ENCODE measurements at places on chromosomes 12 and 14.

DNA sequence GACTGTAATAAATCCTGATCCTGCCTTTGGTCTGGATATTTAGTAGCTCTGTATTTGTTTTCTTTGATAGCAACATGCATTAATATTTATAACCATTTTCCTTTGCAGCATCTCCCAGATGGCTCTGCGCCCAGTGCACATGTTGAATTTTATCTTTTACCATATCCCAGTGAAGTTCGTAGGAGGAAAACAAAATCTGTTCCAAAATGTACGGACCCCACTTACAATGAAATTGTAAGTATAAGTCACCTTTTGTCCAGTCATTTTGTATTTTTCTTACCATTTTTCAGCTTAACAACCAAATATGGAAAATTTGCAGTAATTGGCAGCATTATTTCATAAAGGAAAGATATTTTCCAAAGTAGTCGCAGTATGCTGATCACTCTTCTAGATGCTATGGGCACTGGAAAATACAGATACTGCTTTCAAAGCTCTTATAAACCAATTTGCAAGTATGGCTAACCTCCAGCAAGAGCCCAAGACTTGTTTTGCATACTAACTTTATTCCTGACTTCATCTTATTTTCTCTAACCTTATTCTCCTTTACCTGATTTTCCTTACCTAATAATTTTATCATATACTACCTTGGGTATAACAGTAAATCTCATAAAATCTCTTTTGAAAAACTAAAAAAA lies 97.4 kb downstream of the PLCZ1 start:
- DNase-seq: no peak

GRCh38 chr12:68772714-68773113 lies 26.7 kb downstream of the SLC35E3 start:
- no peak for DNase-seq

- DNase-seq: peak; percentile 91
Measured at GRCh38 chr14:55556929-55557623, 22.9 kb upstream of the KTN1 start.

- DNase-seq: no peak
Measured at GRCh38 chr12:13536219-13536910, 339.8 kb downstream of the EMP1 start.

DNA sequence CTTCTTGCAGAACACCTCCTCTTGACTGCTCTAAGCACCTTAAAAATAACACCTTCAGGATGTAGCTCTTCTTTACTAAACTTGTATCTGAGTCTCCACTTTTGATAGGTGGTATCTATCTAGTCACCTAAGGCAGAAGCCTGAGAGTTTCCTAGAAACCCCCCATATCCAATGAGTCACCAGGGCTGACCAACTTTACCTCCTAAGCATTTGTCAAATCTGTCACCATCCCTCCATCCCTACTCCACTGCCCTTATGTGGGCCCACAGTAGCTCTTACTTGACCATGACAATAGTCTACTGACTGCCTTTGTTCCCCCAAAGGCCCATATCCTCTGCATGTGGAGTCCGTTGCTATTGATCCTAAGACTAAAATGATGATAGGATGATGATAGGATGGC lies 15.9 kb downstream of the AVIL start:
- no peak for DNase-seq

DNA sequence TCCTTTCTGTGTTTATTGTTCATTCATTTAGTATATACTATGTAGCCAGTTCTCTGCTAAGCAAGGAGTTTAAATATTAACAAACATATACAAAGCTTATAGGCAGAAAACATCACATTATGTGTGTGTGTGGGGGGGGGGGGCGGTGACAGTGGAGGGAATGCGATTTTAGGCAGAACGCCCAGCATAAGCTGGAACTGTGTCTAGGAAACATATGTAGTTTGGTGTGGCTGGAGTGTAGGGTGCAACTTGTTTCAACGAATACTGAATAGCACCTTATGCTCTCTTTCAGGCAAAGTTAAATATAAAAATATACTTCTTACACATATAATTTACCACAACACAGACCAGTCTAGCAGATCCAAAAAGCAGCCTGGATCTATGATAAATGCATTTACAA lies 980.6 kb downstream of the SLC6A15 start:
- no peak for DNase-seq

GRCh38 chr12:108568338-108569154 lies 6.2 kb downstream of the ISCU start:
- no peak for DNase-seq

- peak; percentile 33 for DNase-seq
Measured at GRCh38 chr14:54169254-54169924, 212.8 kb upstream of the BMP4 start.

DNA sequence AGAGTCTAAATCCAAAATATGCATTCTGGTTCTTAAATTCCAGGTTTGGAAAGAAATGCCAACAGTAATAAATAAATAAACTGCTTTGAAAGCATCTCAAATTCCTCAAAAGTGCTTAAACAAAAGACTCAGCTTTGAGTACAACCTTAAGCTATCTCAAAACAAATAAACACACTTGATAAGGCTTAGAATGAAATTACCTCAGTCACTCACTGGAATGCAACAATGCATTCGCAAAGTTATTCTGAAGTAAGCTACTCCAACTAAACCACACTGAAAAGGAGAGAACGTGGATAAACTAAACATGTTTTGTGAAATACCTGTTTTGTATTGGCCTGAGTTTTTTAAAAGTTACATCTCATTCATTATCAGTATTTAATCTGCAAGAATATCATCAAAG lies 1.2 kb downstream of the SPTSSA start:
- peak; percentile 64 for DNase-seq

DNA sequence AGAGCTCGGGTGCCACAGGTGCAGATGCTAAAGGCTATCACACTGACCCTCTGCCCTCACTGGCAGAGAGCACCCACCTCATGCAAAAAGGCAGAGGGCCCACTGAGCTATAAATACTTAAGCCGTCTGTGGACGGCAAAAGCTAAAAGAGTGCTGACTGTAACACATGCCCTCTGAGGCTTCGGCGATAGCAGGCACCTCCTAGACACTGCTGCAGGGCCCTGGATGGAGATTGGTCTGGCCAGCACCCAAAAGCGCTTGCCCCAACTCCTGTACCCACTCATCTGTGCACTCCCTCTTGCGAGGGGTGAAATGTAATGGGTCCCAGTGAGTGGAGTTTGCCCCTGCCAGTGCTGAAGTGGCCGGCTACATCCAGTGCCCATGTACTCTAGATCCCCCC lies 148.7 kb downstream of the SLC16A7 start:
- no peak for DNase-seq

All from astrocyte of the spinal cord (primary cell).